Activated CD4-positive, alpha-beta T cell treated with anti-CD3 and anti-CD28 coated beads, Interleukin-2, amount 50 U/mL, for 48 hours (primary cell): ENCODE measurements at places on chromosomes 12 and 14.

GRCh38 chr14:77039285-77040058 lies 11.0 kb upstream of the IRF2BPL start:
- no peak for DNase-seq

DNA sequence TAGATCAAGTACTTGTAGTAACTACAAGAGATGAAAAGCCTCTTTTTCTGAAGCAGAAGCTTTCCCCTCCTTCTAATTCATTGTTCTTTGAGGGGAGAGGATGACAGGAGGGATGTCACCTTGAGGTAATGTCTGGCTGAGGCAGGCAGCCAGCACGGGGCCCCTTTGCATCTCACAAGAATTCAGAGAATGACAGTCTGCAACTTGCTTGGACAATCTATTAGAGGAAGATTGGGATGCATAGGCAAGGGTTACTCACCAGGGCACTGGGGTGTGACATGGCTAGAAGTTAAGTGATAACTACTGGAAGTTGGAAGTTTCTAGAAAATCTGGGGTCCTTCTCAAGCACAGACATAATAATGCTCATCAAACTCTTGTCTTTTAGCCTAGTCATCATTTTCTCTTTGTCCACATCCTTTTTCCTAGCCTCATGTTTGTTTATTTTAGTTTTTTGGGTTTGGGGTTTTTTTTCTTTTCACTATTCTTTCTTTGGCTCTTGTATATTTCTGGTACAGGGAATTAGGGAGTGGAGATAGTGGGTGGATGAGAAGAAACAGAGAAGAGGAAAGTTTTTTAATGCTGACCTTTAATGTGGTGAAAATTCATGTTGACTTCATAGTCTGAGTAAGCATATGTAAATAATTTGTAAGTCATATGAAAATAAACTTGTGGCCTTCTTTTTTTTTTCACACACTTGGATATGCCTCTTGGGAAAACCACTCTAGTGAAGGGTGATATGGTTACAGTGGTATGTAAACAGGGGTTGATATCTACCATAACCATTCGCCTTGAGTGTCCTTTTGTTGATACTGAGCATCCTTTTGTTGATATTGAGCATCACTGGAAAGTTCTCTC lies 55.1 kb downstream of the TTLL5 start:
- no peak for DNase-seq

DNA sequence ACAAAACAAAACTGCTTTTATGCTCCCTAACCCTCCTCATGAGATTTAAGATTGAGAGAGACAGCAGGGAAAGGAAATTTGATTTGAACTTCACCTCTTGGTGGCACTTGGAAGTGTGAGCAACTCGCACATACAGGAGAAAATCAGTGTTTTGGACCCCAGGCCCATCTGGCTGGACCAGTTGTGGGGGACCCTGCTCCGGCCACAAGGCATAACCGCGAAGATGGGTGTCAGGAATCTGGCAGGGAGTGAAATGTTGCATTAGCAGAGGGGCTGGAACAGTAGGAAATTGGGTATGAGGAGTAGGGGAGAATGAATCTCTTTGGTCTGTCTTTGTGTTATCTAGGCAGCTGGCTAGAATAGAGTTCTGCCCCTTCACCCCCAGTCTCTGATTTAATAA lies 1.2 kb downstream of the CIROP start:
- no peak for DNase-seq

- no peak for DNase-seq
Measured at GRCh38 chr12:2177003-2177402, 124.2 kb downstream of the CACNA1C start.

DNA sequence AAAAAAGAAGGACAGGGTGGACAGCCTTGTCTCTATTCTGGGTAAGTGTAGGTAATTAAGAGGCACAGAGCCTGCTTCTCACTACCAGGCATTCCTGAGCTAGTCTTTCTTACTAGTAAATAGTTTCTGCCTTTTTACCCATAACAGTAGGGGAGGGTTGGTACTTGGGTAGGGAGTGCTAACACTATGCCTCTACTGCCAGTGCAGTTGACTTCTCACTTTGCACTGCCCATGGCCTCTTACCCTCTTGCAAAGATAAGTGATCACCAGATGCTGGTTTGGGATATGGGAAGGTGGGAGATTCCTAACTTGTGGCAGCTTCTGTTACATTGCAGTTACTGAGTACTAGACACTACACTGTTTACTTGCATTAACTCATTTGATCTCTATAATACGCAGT lies 11.6 kb downstream of the AHSA1 start:
- no peak for DNase-seq

- peak; percentile 25 for DNase-seq
Measured at GRCh38 chr12:225012-225411, 11.1 kb upstream of the SLC6A12 start.

DNA sequence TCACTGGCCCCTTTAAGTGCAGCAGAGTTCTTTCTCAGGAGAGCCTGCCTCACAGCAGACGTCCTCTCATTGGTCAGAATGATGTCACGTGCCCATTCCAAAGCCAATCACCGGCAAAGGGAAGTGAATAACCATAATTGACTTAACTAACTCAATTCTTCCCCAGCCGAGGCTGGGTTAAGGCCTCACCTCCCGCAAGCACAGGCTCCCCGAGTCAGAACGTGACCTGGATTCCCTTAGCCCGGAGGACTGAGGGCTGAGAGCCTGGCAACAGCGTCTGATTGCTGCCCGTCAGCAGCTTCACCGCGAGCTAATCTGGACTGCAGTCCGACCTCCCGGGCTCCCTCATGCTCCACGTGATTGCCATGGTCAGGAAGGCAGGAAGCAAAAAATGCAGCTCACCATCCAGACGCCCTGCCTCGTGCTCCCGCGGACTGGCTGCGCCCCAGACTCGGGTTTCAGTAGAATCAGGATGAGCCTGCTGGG lies 92.1 kb upstream of the FZD10 start:
- DNase-seq = no peak

DNA sequence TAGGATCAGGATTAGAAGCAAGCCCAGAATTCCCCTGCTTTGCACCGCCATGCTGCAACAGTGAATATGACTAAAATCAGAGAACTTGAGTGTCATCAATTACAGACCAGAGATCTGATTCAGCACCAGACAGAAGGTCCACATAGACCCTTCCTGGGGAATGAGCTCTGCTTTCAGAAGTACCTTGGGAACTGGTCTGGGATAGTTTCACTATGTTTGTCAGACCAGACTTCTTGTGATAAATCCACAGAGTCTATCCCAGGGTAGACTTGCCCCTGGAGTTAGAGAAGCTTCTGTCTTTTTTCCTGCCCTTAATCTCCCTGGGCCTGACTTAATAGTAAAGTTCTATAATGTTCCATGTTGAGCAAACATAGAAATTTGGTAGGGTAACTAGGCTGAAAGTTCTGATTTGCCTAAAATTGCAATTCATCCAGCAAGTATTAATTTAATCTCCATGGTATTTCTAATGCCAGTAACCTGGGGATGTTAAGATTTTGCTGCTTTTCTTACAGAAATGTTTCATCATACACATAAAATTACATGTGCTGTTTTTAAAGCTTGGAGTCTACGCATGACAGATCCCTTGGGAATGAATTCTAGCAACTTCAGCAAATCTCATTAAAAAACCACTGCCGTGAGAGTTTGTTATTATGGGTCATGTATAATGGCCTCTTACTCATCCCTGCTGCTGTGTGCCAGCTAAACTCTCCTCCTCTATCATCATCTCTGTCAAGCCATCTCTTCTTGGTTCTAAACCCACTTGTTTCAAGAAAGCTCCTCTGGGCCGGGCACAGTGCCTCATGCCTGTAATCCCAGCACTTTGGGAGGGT lies 61.3 kb upstream of the METAP2 start:
- no peak for DNase-seq
